ENCODE measurements at places on chromosomes 13 and 19.

DNA sequence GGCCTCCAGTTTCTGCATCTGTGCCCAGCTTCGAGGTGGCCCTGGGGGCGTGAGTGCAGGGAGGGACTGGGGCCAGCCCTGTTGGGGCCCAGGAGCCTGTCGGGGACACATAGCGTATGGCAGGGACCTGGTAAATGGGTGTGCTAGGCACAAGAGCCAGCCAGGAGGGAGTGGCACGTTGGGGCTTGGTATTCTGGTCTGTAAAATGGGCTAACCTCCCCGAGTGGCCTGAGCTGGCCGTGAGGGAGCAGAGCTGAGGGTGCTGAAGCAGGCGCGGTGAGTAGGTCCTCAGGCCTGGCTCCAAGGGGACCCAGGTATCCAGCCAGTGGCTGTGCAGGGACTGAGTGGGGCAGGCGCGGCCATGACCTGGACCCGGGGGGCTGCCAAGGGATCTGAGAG is 4.3 kb downstream of the PTOV1 start:
- DNase-seq, result no peak

- no peak for DNase-seq
Observed at GRCh38 chr19:35531291-35531690, 2.0 kb upstream of the GAPDHS start.

GRCh38 chr13:52061587-52061986 is 37.1 kb downstream of the UTP14C start:
- DNase-seq, result no peak

- no peak for DNase-seq
Observed at GRCh38 chr13:74299721-74300120, 165.5 kb upstream of the KLF12 start.

DNA sequence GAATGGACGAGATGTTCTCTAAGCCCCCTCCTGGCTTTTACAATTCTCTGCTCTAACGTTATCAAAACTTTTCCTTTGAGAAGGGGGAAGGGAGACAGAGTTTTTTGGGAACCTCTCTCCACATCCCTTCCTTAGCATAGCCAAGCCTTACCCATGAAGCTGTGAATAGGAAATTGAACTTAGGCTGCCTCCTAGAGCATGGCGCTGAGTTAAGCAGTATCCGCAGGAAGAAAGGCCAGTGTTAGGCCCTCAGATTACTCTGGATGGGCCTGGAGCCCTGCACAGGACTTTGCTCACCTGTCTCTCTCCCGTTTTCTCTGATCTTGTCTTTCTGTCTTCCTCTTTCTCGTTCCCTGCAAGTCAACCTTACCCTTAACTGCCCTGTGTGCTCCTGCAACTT is 39.6 kb downstream of the CYP2B6 start:
- DNase-seq, result no peak

- no peak for DNase-seq
Observed at GRCh38 chr13:21435687-21436151, 23.4 kb downstream of the ZDHHC20 start.

DNA sequence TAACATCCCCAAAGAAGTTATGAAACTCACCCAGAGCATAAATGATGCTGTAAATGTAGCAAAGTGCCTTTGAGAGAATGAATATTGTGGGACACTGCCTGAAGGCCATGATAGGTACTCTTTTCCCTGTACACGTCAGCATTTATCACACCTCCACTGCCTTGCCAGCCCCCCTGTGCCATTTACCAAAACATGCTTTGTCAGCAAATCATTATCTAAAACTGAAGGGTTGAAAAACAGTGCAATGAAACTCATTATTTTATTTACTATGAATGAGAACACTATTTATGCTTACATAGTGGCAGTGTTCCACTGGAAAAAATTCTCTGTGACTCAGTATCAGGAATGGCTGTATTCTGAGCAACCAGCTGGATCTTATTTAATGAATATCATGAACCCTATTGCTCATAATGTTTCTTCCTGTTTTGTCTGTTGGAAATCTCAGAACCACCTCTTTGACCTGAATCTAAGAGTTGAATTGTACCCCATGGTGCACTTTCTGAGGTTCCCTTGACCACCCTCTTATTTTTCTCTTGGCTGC is 564.1 kb downstream of the DCT start:
- DNase-seq, result no peak

- peak; percentile 52 for DNase-seq
Observed at GRCh38 chr19:29660835-29661234, 4.4 kb upstream of the PLEKHF1 start.

GRCh38 chr13:92074658-92075057 is 676.2 kb downstream of the GPC5 start:
- DNase-seq, result no peak

- DNase-seq, result no peak
Observed at GRCh38 chr13:90547272-90547790, 800.2 kb upstream of the MIR17HG start.

- DNase-seq, result no peak
Observed at GRCh38 chr13:34943436-34944273, 1.6 kb downstream of the NBEA start.

- DNase-seq, result no peak
Observed at GRCh38 chr13:49454388-49455006, 10.4 kb downstream of the SETDB2 start.

- DNase-seq, result no peak
Observed at GRCh38 chr19:46913198-46913851, 52.5 kb downstream of the ARHGAP35 start.

GRCh38 chr13:107548338-107548737 is 667.0 kb downstream of the LIG4 start:
- no peak for DNase-seq

DNA sequence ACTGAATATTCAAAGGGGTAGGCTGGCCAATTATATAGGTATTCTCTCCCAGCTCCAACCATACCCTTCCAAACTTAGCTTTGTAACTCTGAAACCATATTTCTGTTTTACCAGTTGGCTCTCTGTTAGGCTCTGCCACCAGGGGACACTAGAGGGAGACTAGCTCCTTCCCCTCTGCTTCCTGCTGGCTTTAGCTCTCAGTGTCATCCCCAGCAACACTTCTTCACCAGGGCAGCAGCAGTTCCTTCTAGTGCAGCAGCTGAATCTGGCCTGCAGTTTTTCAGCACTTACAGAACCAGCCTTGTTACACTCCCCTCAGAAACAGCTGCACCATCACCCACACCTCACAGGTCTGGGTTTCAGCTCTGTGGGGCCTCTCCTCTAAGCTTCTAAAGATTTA is 51.0 kb upstream of the DOCK9 start:
- peak; percentile 37 for DNase-seq

DNA sequence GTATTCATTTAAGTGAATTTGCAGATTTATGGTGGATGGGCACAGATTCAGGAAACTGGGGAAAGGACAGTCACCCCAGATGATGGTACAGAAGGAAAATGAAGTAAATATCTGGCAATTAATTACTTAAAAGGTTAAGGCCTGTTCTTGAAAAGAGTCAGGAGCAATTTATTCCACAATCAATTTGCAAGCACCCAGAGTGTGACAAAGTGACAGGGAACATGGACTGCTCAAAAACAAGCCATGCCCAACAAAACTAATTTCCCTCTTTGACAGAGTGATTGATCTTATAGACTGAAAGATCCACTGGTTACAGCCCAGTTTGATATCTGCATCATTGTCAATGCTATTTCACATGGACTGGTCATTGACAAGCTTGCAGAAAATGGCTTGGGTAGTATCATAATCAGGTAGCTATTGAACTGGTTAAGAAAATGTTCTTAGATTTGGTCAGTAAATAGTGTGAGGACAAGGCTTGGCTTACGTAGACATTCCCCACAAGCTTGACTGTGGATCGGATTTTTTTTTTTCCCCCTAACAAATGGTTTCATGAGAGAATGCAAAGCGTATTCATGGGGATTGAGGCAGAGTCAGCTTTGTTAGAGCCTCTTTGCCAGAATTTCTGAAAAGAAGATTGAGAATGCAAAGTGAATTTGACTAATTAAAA is 584.6 kb downstream of the GPC6 start:
- no peak for DNase-seq

DNA sequence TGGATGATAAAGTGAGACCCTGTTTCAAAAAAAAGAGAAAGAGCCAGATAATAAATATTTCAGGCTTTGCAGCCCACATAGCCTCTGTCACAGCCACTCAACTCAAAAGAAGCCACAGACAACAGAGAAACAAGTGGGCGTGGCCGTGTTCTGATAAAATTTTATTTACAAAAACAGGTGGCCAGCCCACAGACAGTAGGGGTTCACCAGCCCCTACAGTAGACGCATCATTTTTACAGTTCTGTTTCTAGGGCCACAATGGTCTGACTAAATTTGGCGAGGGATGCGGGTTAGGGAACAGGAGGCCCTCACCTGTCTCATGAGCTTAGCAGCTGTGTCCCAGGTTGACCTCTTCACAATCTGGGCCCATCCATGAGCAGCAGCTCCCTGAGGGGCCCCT is 59.5 kb downstream of the ARHGEF18 start:
- DNase-seq, result no peak

DNA sequence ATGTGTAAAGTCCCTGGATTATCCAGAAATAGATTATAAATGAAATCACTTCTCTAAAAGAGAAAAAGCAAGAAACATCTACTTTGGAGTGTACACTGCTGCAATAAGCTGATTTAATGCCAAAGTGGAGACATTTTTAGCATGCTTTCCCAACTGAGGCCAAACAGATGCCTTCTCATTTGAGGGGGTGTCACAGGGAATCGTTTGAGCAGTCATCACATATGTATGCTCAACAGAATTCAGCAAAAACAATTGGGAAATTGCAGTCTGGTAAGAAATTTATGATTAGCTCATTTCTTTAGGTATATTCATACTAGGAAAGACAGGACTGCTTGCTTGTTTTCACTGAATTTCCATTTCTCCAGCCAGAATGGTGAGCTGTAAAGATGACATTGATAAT is 27.3 kb upstream of the TPP2 start:
- DNase-seq, result no peak

DNA sequence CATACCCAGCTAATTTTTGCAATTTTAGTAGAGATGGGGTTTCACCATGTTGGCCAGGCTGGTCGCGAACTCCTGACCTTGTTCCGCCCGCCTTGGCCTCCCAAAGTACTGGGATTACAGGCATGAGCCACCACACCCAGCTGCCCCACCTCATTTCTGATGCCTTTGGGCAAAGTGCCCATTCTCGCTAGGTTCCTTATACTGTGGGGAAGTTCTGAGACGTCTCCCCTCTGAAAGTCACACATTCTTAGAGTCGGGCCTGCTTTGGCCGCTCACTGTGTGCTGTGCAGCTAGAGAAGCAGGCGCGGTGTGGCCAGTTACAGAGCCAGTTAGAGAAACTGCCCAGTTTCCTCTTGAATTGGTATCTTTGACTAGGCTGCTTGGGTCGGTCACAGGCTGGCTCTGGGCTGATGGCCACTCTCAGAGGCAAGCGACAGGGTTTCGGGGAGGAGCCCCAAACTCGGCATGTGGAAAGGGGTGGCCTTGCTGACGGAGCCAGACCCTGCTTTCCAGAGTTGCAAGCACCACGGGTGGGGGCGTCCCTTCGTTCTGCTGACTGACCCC is 18.0 kb downstream of the PRAM1 start:
- no peak for DNase-seq

DNA sequence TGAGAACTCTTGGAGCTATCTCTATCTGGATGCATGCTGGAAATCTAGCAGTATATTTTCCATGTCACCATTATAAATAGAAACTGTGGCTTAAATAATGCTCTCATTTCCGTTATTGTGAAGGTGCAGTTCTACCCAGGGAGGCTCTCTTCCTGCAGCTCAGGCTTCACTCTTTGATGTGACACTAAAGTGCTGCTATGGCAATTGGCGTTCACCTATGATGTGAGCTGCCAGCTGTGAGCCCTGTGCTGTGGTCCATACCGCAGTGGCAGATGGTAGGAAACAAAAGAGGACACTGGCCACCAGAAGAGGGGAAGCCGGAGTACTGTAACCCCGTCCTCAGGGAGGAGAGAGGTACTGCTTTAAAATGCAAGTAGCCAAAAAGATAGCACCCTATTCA is 40.6 kb upstream of the ZNF681 start:
- no peak for DNase-seq

- no peak for DNase-seq
Observed at GRCh38 chr13:50842251-50842989, 1.1 kb downstream of the DLEU7 start.

DNA sequence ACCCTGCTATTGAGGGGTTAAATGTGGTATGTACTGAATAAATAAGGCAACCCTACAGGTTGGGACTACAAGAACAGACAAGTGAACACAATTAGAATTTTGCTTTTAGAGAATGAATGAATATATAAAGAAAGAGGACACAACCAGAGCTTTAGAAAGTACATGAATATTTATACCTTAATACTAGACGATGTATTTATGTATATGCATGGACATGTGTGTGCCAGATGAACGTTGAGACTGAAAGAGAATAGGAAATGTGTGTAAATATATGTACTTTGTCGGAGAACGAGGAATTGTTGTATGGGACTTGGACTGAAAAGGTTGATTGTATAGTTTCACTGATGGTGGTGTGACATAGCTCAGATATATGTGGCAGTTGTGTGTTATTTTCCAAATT is 9.3 kb upstream of the COG6 start:
- DNase-seq, result no peak

DNA sequence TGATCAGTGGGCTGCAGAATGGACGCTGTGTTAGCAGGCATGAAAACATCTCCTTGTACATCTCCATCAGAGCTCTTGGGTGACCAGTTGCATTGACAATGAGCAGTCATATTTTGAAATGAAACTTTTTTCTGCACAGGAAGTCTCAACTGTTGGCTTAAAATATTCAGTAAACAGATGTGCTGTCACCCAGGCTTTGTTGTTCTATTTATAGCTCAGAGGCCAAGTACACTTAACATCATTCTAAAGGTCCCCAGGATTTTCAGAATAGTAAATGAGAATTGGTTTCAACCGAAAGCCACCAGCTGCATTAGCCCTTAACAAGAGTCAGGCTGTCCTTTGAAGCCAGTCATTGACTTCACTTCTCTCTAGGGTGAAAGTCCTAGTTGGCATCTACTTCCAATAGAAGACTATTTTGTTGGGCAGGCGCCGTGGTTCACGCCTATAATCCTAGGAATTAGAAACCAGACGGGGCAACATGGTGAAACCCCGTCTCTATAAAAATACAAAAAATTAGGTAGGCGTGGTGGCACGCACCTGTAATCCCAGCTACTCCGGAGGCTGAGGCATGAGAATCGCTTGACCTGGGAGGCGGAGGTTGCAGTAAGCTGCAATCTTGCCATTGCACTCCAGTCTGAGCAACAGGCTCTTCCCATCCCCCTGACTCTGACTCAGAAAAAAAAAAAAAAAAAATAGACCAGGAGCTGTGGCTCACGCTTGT is 7.9 kb upstream of the PDE4A start:
- DNase-seq, result no peak

DNA sequence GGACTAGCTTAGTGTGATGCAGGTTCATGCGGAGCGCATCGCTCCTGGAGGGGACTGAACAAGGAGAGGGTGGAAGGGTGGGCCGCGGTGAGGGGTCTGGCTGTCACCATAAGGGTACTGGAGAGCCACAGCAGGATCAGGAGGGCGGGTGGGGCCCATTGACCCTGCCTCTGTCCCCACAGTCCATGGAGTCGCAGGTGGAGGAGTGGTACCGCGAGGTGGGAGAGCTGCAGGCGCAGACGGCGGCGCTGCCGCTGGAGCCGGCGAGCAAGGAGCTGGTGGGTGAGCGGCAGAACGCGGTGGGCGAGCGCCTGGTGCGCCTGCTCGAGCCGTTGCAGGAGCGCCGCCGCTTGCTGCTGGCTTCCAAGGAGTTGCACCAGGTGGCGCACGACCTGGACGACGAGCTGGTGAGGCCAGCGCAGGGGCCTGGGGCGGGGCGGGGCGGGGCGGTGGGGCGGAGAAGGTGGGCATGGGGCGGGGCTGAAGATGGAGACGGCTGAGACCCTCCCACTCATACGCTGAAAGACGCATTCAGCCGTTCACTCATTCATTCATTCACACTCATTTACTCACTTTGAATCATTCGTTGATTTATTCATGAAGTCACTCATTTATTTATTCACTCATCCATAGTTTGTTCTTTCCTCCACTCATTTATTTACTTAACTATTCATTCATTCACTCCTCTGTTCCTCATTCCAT is 27.5 kb upstream of the SHKBP1 start:
- peak; percentile 76 for DNase-seq

Data from activated T-cell treated with anti-CD3 and anti-CD28 coated beads for 48 hours (primary cell).